ENCODE measurements at places on chromosomes 13 and 19.

DNA sequence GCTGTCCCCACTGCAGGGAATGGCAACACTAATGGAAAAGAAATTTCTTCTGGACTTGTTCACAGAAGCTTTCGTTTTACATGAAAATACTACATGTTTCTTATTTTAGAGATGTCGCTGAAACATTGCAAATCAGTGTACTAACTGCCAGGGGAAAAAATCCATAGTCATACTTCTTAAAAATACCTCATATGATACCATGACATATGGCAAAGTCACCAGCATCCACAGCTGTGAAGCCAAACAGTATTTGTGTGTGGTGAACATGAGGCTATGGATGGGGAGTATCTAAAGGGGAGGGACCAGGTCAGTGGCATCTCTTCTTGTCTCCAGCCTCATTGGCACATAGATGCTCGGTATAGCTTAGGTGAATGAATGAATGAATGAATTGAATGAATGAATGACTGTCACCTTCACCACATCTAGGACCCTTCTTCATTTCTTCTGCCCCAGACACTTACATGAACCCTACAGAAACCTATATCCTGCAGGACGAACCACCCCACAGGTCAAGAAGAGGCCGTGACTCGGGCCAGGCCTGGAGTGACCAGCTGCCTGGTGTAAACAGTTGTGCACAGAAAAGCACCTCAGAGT is 14.6 kb upstream of the CD33 start:
- no peak for DNase-seq

DNA sequence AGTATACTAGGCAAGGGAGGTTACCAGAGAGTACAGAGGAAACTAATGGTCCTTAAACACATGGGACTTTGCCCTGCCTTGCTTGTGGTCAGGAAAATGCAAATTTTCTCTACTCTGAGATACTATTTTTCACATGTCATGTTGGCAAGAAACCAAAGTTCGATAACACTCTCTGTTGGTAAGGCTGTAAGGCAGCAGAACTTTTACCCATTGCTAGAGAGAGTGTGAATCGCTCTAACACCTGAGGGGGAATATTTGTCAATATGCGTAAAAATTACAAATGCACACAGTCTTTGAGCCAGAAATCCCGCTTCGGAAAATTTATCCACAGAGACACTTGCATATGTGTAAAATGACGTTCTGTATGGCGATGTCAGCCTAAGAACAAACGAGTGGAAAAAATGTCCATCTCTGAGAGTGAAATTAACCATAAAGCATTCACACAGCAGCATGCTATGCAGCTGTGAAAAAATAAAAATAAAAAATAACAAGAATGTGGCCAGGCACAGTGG is 9.5 kb upstream of the RFX1 start:
- no peak for DNase-seq

- DNase-seq: no peak
These were observed 48.8 kb downstream of the MLLT1 start for GRCh38 chr19:6230991-6231448.

GRCh38 chr13:21698817-21699679 is 28.2 kb downstream of the FGF9 start:
- no peak for DNase-seq

- DNase-seq: no peak
These were observed 445.8 kb downstream of the SUCLA2 start for GRCh38 chr13:47555235-47555634.

All from T-helper 17 cell (primary cell).